ENCODE measurements at places on chromosomes 16 and 17.

GRCh38 chr17:17849147-17849820, 12.5 kb upstream of the SREBF1 start:
- no peak for DNase-seq

- DNase-seq, result no peak
These were observed 5.7 kb downstream of the HOXB2 start for GRCh38 chr17:48539177-48539576.

DNA sequence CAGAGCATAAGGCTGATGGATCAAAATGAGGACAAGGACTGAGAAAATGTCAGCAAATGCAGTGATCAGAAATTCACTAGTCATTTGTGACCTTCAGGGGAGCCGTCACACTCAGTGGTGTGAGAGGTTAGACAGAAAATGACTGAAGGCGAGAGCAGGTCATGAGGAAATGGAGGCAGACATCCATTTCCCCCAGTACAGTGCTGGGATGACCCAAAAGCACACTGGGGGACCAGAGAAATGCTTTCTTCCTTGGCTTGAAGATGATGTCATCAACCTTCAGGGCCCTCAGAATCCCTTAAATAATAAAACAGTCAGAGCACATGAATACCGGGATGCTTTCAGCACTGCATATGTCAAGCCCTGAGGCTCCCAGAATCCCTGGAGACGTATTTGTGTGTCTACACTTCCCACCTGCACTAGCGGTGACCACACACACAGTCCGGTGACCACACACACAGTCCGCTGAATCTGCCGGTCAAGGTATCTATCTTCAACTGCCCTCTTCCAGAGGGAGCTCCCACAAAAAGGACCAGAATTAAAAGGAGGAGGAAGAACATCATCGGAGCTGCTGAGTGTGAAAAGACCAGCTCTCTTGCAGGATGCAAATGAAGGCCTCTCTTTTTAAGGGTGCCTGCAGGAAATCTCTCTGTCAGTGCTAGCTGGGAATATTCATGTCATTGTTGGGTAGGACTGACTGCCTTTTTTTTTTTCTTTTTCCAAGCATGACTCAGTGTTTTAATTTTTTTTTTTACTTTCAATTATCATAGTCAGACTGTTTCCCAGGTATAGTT, 8.2 kb downstream of the UBE2O start:
- no peak for DNase-seq

GRCh38 chr17:65071861-65072260, 15.3 kb upstream of the GNA13 start:
- no peak for DNase-seq

- DNase-seq, result no peak
These were observed 166.8 kb downstream of the PRKCB start for GRCh38 chr16:24002619-24003018.

DNA sequence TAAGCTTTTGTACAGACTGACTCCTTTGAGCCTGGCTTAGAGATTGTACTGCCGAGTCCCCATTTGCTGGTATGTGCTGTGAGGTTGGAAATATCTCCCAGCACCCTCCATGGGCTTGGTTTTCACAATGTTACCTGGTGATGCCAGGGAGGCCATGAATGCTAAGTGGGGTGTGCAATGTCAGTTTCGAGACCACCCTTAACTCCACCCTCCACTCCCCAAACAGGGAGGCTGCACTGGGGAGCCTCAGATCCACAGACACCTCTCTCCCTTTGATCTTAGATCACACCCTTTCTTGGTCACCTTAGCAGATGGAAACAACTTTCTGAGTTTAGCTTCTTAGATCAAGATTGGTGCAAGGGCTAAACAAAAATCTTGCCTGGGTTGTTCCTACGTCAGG, 28.6 kb upstream of the PIK3R6 start:
- no peak for DNase-seq

DNA sequence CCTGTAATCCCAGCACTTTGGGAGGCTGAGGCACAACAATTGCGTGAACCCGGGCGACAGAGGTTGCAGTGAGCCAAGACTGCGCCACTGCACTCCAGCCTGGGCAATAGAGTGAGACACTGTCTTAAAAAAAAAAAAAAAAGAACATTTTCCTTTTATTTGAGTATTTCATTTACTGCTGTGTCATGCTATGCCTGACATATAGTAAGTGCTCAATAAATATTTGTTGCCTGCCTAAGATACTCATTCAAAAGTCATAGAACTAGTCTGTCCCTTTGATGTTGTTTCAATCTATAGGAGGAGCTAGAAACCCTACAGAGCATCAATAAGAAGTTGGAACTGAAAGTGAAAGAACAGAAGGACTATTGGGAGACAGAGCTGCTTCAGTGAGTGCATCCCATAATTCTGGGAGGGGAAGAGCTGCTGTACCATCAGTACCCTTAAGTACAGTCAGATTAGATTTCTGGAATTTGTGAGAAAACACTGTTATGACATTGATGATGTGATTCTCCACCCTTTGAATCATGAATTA, 20.0 kb downstream of the CALCOCO2 start:
- no peak for DNase-seq

DNA sequence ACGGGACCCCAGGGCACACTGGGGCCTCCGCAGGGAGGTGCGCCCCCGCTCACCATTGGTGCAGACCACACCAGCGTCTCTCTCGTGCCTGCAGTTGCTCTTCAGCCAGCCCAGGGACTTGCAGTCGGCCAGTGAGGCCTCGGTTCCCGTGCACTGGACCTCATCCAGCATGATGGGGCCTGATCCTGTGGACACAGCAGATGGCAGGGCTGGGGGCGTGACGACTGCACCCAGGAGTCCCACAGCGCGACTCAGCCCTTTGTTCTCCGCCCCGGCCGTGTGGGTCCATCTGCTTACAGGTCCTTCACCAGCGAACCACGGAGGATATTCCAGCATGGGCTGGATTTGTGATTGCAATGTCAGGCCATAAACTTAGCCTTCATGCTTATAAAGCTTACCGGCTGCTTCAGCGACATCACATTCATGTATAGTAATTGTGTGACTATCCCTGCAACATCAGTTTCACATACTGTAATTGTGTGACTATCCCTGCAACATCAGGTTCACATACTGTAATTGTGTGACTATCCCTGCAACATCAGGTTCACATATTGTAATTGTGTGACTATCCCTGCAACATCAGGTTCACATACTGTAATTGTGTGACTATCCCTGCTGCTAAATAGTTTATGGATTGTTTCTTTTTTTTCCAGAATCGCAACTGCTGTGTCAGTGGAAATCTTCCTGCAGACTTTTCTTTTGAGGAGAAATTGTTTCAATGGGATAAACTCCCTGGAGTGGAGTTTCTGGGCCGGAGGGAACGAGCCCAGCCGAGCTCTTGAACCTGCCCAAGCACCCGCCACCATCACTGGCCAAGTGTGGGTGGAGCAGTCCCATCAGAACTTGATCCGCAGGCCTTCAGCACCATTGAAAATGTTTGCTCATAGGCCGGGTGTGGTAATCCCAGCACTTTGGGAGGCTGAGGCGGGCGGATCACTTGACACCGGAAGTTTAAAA, 4.8 kb downstream of the LGALS3BP start:
- peak; percentile 70 for DNase-seq

- no peak for DNase-seq
These were observed 17.7 kb downstream of the ETV4 start for GRCh38 chr17:43528319-43528987.

- no peak for DNase-seq
These were observed 463.6 kb upstream of the SOX9 start for GRCh38 chr17:71656964-71657858.

GRCh38 chr17:76943202-76943601, 75.0 kb downstream of the MGAT5B start:
- no peak for DNase-seq

DNA sequence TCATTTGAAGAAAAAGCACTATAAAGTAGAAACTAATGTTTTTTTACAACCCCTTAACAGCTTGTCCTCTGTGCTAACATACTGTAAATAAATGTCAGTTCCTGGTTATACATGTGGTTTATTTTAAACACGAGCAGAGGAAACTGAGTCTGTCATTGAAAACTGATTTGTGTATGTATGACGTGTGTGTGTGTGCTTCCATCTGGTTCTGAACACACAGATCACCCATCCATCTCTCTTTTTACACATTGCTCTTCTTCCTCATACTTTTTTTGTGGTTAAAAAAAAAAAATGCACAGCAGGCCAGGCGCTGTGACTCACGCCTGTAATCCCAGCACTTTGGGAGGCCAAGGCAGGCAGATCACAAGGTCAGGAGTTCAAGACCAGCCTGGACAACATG, 49.5 kb downstream of the ZNF423 start:
- no peak for DNase-seq

GRCh38 chr16:77650761-77651160, 71.6 kb upstream of the NUDT7 start:
- no peak for DNase-seq

GRCh38 chr17:67272312-67273047, 27.5 kb upstream of the HELZ start:
- DNase-seq, result no peak

DNA sequence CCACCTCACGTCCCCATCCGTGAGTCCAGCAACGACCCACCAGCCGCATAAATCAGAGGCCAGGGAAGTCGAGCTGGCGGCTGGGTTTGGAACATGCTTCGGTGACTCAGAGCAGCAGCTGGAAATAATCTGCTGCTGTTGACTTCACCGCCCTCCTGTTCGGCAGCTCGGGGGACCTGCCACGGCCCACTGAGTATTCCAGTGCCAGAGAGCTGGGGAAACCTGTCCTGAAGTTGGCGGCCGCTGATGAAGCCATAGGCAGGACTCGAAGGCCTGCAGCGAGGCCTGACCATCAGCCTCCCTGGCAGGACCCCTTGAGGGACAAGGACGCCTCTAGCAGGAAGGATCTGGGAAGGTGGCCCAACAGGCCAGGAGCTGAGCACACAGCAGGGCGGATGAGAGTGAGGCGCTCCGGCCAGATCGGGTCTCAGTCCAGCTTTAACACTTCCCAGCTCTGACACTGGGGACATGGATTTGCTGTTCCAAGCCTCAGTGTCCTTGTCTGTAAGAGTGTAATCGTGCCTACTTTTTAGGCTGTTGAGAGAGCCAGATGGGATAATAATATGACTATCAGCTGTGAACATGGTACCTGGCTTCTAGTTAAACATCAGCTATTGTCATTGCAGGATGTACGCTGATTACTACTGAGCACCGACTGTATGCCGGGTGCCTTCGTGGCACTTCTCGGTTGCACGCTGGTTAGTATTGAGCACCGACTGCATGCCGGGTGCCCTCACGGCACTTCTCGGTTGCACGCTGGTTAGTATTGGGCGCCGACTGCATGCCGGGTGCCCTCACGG, 50.4 kb upstream of the CIBAR2 start:
- DNase-seq, result peak; percentile 73

DNA sequence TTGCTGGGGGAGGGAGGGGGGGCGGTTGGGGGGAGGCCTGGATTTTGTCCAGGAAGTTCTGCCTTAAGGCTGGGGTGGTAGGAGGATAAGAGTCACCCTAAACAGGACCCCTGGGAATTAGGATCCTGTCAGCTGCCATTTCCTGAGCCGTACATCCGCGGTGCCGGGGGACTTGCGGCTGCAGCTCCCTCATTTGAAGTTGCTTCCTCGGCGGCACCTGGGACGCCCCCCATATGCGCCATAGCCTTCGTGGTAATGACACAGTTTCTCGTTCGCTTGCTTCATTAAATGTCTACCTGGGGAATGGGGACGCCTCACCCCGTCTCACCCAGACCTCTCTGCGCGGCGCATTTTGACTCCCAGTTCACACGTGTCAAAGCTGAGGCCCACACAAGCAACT, 55.1 kb upstream of the PABPN1L start:
- DNase-seq, result no peak

- DNase-seq, result no peak
These were observed 135.1 kb upstream of the NOL11 start for GRCh38 chr17:67582673-67583081.

DNA sequence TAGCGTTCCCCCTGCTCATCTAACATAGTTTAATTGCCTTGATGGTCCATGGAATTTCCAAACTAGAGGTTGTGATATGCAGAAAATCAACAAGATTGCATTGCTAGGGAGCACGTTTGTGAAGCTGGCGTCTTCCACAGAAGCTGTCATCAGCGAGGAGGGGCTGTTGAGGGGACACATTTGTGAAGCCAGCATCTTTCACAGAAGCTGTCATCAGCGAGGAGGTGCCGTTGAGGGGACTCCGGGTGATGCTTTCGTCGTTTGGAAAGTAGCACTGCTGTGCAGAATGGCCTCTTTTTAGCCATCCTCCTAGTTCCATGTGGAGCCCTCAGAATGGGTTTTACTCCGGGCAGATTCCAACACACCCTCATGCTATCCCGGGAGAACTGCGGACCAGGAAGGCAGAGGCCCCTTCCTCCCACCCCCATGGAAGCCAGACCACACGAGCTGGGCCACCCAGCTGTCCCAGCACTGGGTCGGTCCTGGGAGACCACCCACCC, 119.6 kb upstream of the CHMP6 start:
- DNase-seq, result no peak

DNA sequence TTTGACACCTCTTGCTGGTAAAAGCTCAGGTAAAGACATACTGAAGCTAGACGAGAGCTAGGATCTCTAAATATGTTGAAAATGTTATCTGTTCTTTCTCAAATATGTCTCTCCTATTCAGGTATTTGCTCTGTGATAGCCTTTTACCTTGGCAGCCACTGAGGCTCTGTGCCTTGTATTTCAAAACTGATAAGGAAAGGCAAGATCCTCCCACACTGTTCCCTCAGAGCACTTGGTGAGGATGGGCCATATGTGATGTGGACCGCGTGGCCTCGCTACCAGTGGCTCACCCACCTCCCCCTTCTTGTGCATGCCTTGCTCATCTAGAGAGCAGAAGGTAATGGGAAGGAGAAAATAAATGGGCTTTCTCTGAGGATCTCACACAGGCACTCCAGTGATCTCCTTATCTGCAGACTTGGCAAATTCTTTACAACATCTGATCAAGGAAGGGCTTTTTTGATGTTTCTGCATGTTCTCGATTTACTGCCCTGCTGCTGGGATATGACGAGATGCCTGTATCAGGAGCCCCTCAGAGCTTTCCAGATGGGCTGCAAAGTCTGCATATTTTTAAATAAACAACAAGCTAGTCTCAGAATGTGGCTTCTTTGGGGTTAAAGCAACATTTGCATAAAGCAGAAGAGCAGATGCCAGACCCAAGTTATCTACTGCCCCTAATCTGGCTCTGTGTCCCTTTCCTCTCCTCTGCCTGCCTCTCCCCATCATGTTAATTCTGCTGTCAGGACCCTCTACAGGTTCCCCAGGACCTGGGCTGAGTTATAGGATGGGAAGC, 16.9 kb downstream of the HOXB1 start:
- no peak for DNase-seq

DNA sequence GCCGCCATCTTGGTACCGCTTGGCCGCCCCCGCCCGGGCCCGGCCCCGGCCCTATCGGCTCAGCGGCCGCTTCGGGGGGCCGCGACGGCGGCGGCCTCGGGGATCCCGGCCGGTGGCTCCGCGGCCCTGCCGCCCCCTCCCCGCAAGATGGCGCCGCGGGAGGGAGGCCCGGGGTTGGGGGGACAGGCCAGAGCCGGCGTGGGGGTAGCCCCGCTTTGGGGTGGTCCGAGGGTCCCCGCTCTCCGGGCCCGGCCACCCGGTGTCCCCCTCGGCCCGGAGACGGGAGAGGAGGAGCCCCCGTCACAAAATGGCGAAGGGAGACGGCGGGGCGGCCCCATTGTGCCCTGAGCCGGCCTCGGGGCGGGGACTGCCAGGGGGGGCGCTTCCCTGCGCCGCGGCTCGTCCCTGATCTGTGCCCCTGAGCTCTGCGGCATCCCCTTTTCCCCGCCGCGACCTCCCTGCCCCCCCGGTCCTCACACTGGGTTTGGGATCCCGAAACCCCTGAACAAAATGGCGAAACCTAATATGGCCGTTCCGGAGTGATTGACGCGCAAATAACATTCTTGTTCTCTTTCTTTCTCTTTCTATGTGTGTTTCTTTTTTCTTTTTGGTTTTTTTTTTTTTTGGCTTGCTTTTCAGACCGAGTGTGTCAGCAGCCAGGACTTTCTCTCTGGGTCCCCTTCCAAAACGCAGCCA, 986 bp downstream of the HAPSTR1 start:
- DNase-seq, result no peak

All from GM04504 (cell line).